Cardiac septum (tissue), 1 donor: ENCODE measurements at places on chromosomes 13 and 19. TPM values are rescaled to one million over a fixed set of nuclear protein-coding genes. Genes with fewer than 3 reads are reported as not detected.

DNA sequence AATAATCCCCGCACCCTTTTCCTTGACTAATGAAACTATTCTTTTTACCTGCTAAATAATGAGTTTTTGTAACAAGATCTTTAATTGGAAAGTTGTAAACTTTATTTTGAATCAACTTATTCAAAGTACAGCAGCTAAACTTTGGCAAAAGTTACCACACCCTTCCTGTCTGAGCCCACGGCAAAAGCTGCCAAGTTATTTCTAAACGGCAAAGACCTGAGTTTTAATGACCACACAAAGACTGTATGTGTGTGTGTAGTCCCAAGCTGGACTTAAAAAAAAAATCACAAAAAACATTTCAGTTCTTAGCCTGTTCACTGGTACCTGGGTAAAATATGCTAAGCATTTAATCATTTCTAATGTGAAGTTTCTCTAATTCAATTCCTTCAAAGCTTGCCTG, 60.7 kb downstream of the ZAR1L start:
- DNase-seq: no peak

- DNase-seq: no peak
Observed at GRCh38 chr19:55459950-55460657, 1.3 kb downstream of the ISOC2 start.

DNA sequence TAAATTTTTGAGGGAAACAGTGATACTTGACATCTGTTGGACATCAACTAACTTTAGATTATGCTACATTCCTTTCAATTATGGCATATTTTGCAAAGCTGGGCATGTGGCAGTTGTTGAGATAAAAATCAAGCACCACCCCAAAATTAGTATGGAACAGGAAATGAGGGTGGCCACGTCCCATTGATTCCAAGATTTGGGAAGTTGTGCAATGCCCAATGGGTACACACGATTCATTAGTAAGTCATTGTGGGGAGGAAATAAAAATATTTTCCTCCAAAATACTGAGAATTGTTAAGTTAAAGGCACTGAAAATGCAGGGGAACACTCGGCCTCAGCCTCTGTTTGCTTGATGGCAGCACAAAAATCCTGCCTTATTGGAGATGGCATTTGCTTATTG, 7.6 kb downstream of the ERICH6B start:
- DNase-seq: no peak

GRCh38 chr19:40756502-40757110, 5.6 kb downstream of the SNRPA start:
- no peak for DNase-seq

DNA sequence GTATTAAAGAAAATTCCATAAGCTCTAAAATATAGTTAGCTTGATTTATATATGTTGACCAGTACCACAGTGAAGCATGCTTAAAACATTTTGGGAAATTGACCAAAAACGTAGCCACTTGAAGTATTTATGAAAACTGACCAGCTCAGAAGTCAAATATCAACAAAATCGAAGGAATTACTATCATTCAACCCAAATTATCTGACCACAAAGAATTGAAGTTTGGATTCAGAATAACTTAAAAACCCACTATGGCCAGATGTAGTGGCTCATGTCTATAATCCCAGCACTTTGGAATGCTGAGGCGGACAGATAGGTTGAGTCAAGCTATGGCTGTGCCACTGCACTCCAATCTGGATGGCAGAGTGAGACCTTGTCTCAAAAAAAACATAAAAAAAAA, 31.9 kb downstream of the GPALPP1 start:
- no peak for DNase-seq

FUT6 gene
- total RNA-seq: not detected

PSG3 gene
- not detected for total RNA-seq

ETHE1 gene
- 12.2 TPM for total RNA-seq

ZIM2 gene
- total RNA-seq: not detected
